ENCODE measurements at places on chromosomes 1 and 21. TPM values are rescaled to one million over a fixed set of nuclear protein-coding genes. Genes with fewer than 3 reads are reported as not detected.
A peak's percentile ranks its signal among the peaks of the same experiment; 100 is the strongest.

TAF1A gene
- total RNA-seq, result 15.9 TPM

PADI2 gene
- 5.8 TPM for total RNA-seq

RAB42 gene
- total RNA-seq, result 13.6 TPM

TENT5C gene
- 0.75 TPM for total RNA-seq

EXTL1 gene
- 1.2 TPM for total RNA-seq

KIF26B gene
- 0.19 TPM for total RNA-seq

MXRA8 gene
- total RNA-seq, result 10.0 TPM

C1orf185 gene
- total RNA-seq, result not detected

PAQR6 gene
- total RNA-seq, result 7.1 TPM

DNA sequence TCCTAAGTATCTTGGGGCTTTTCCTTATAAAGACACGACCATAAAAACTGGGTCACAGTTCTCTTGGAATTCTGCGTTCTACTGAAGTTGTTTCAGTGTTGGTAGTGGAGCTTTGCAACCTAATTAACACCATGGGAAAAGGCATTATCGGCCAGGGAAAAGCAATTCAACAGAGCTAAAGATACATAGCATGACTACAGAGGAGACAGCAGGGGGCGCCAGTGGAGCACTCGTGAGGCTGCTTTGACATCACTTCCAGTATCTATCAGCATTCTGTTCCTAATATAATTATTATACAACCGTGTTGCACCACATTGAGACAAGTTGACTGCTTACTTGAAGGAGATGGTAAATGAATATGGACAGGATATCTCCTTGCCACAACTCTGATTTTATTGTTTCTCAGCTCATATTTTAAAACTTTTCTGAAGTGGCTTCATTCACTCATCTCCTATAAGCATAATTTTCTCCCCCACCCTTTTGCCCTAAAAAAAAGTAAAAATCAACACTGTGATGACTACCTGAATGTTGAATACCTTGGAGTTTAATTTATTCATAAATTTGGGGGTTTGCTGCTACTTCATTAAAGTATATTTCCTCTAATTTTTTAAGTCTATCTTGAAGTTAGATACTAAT lies 39.4 kb downstream of the ZP4 start:
- DNase-seq, result peak; percentile 41
- no peaks in the 10 kb centered on the region for H3K36me3 ChIP-seq
- H3K27ac ChIP-seq, result no peak overlapping the region

- no peak overlapping the region for H3K4me3 ChIP-seq
- no peaks in the 10 kb centered on the region for H3K36me3 ChIP-seq
- no peaks in the 10 kb centered on the region for H3K4me1 ChIP-seq
- no peak for DNase-seq
- H3K27me3 ChIP-seq, result no peaks in the 10 kb centered on the region
- H3K27ac ChIP-seq, result no peak overlapping the region
Measured at GRCh38 chr1:181675091-181675917, 192.0 kb downstream of the CACNA1E start.

DNA sequence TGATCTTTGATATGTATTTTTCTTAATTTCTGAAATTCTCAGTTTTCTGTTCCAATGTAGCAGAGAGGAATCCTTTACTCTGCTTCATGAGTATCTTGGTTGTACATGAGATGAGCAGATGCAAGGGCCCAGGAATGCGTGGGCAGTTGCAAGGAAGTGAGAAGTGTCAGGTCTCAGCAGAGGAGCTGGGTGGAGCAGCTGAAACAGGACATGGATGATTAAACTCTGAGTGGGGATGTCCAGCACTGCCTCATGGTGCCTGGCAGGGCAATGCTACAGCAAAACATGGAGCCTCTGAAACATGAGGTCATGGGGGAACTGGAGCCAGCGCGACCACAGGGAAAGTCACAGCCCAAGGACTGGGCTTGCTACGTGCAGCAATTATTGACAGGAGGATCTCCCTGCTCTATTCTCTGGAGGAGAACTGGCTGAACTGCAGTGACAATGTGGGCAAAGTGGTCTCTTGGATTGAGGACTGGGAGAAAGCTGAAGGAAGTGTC lies 48.4 kb downstream of the COLGALT2 start:
- DNase-seq, result no peak
- no peak overlapping the region for H3K27ac ChIP-seq
- H3K36me3 ChIP-seq, result no peaks in the 10 kb centered on the region
- no peaks in the 10 kb centered on the region for H3K27me3 ChIP-seq
- H3K4me3 ChIP-seq, result no peak overlapping the region
- no peaks in the 10 kb centered on the region for H3K4me1 ChIP-seq

DNA sequence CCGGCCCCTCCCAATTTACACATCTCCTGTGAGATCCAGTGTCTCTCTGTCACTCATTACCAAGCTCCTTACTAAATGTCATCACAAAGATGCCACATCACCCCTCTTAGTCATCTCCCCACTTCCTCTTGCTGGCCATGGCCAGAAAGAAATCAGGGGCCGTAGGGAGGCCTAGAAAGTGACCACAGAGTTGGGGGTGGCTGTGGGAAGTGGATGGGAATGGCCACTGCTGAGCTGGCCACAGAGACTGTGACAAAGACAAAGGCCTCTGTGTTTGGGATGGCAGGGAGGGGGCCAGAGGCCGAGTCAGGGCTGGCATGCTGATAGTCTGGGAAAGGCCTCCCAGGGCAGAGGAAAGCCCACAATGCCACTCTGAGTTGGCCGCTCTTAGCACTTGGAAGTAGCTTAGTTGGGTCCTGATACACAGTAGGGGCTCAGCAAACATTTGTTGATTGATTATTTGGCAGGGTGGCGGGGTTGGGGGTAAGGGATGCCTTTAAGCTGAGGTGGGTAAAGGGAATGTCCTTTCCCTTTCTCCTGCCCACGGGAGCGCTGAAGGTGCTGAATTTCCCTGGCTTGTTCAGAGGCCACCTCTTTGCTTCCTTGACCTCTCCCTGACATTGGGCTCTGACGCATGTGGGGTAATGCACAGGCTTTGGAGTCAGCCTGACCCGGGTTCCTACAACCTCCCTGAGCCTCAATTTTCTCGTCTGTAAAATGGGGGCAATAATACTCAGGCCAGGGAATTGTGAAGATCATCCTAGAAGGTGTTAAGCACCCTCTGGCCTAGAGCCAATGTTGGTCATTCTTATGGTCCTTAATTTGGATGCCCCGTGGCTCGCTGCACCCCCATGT lies 13.2 kb downstream of the NAV1 start:
- no peak overlapping the region for H3K4me3 ChIP-seq
- H3K27ac ChIP-seq, result no peak overlapping the region
- H3K4me1 ChIP-seq, result no peaks in the 10 kb centered on the region
- DNase-seq, result no peak

- H3K4me3 ChIP-seq, result no peak overlapping the region
- no peaks in the 10 kb centered on the region for H3K27me3 ChIP-seq
- DNase-seq, result no peak
- H3K36me3 ChIP-seq, result no peaks in the 10 kb centered on the region
- peaks cover 7% of the 10 kb centered on the region for H3K4me1 ChIP-seq
Measured at GRCh38 chr21:17416139-17416538, 96.7 kb upstream of the CXADR start.

DNA sequence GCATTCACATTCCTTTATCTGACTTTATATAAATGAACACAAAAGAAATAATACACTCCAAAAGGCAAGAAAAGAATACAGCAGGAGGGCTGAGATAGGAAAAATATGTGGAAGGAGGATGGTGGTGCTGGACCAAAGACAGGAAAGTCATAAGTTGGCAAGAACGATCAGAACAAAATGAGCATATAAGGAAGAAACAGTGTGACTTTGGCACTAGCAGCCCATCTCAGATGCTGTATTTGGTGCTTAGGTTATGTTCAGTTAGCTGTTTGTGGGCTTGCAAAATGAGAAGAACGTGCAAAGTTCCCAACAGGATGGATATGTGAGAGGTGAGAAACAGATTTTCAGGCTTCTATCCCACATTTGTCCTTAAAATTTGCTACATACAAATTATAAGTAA lies 719.8 kb upstream of the ADGRL4 start:
- no peak for DNase-seq
- H3K27ac ChIP-seq, result no peak overlapping the region
- H3K4me3 ChIP-seq, result no peak overlapping the region
- H3K36me3 ChIP-seq, result no peaks in the 10 kb centered on the region
- H3K27me3 ChIP-seq, result no peaks in the 10 kb centered on the region

- H3K4me1 ChIP-seq, result no peaks in the 10 kb centered on the region
- H3K27ac ChIP-seq, result no peak within 1 kb of the TSS
- no peaks in the 10 kb centered on the region for H3K27me3 ChIP-seq
- DNase-seq, result no peak
- H3K4me3 ChIP-seq, result no peak within 1 kb of the TSS
Measured at GRCh38 chr21:14545906-14546480, at the start of gene SAMSN1. Gene SAMSN1 (minus strand): TSS chr21:14546315. CDS start chr21:14546261, 54 bp downstream.

- no peak for DNase-seq
- H3K4me1 ChIP-seq, result no peaks in the 10 kb centered on the region
- no peaks in the 10 kb centered on the region for H3K36me3 ChIP-seq
- H3K4me3 ChIP-seq, result no peak overlapping the region
- H3K27ac ChIP-seq, result no peak overlapping the region
Measured at GRCh38 chr1:64404202-64404601, 65.7 kb upstream of the CACHD1 start.

GRCh38 chr1:226738421-226738994 lies 574 bp downstream of the ITPKB start:
- no peak overlapping the region for H3K27ac ChIP-seq
- peaks cover 2% of the 10 kb centered on the region for H3K4me1 ChIP-seq
- peak overlapping the region; percentile 33 for H3K4me3 ChIP-seq
- H3K36me3 ChIP-seq, result no peaks in the 10 kb centered on the region

GRCh38 chr1:114328361-114328904 lies 174.8 kb upstream of the SYT6 start:
- no peak overlapping the region for H3K27ac ChIP-seq
- no peaks in the 10 kb centered on the region for H3K4me1 ChIP-seq
- DNase-seq, result no peak
- H3K4me3 ChIP-seq, result no peak overlapping the region
- no peaks in the 10 kb centered on the region for H3K36me3 ChIP-seq

GRCh38 chr1:55210990-55211801 lies 4.0 kb downstream of the USP24 start:
- H3K27ac ChIP-seq, result no peak overlapping the region
- H3K36me3 ChIP-seq, result no peaks in the 10 kb centered on the region
- no peaks in the 10 kb centered on the region for H3K27me3 ChIP-seq
- DNase-seq, result no peak

- H3K27me3 ChIP-seq, result no peaks in the 10 kb centered on the region
- peaks cover 4% of the 10 kb centered on the region for H3K4me1 ChIP-seq
- DNase-seq, result peak; percentile 43
Measured at GRCh38 chr1:112954945-112955772, 837 bp downstream of the SLC16A1 start.

GRCh38 chr1:230857077-230857476 lies 11.2 kb downstream of the C1orf198 start:
- DNase-seq, result no peak
- H3K4me1 ChIP-seq, result peaks cover 4% of the 10 kb centered on the region
- H3K27me3 ChIP-seq, result no peaks in the 10 kb centered on the region
- H3K36me3 ChIP-seq, result peaks cover 5% of the 10 kb centered on the region

DNA sequence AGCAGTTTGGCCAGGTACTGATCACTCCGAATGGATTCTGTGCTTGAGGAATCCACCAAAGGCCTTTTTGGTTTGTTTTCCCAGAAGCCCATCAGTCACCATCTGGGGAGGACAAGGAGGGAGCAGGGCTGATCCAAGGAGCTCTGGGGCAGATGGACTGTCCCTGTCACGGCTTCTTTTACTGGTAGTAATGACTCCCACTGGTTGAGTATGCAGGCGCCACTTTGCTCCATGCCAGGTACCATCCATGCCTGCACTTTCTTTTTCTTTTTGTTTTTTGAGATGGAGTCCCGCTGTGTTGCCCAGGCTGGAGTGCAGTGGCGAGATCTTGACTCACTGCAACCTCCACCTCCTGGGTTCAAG lies 101.7 kb downstream of the UBIAD1 start:
- no peaks in the 10 kb centered on the region for H3K4me1 ChIP-seq
- no peak overlapping the region for H3K27ac ChIP-seq
- no peak overlapping the region for H3K4me3 ChIP-seq
- H3K36me3 ChIP-seq, result no peaks in the 10 kb centered on the region

DNA sequence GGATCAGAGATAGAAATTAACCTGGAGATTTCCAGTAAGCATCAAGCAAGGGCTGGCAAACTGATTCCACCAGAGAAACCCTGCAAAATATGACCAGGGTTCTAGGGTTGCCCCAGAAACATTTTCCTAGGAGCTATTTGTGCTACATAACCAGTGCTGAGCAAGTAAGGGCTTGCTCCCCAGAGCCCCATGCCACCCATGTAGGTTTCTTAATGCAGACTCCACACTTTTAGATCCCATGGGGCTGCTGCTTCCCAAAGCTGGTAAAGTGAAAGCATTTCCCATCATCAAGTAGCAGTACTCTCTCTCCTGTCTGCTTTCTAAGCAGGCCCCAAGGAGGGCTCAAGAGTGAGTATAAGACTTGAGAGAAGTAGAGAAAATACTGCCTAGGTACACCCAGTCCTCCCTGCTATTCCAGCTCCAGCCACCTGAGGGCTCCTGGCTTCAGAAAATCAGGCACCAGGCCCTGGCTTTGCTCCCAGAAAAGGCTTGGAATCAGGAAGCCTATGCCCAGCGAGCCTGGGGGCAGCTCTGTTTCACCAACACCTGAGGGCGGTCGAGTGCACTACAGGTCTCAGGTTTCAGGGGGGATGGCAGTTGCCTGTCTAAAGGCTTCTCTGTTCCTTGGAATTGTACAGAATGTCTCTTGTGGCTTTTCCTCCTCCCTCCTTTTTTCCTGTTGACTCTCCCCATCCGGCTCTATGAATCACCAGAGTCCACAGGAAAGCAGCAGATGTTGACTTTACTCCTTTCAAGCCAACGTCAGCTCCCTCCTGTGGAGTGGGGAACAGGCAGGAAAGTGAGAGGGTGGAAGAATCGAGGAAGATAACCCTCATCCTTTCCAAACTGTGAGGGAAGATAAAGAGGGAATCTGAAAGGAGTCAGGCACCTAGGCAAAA lies 6.2 kb upstream of the ANKRD35 start:
- no peaks in the 10 kb centered on the region for H3K36me3 ChIP-seq
- H3K4me3 ChIP-seq, result no peak overlapping the region
- peak; percentile 96 for DNase-seq
- no peaks in the 10 kb centered on the region for H3K27me3 ChIP-seq
- H3K4me1 ChIP-seq, result peaks cover 4% of the 10 kb centered on the region

- H3K4me1 ChIP-seq, result no peaks in the 10 kb centered on the region
- no peak overlapping the region for H3K27ac ChIP-seq
- no peaks in the 10 kb centered on the region for H3K27me3 ChIP-seq
- H3K4me3 ChIP-seq, result no peak overlapping the region
Measured at GRCh38 chr1:166330096-166330495, 163.3 kb upstream of the FAM78B start.

DNA sequence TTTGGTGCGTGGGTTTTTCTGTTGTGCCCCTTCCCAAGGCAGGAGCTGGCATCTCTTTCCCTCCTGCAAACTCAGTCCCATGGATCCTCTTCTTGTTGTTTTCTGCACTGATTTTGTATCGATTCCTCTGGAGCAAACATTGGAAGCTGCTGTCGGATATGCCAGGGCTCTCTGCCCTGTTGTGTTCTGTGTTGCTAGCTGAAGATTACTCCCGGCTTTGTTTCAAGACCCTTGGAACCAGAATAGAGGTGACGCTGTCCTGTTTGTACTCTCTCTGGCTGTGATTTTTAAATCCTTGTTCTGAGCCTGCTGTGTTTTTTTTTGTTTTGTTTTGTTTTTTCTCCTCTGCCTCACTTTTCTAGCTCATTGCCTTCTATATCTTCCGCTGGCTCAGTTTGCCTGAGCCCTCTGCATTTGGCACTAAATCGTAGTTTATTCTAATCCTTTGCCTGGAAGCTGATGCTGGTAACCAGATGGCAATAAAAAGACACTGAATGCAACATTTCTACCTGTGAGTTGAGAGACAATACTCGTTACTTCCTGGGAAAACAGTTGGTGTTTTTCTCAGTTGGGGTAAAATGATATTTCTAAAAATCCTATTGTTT lies 67.0 kb downstream of the BACH1 start:
- no peak overlapping the region for H3K27ac ChIP-seq
- no peaks in the 10 kb centered on the region for H3K36me3 ChIP-seq
- no peak overlapping the region for H3K4me3 ChIP-seq
- H3K4me1 ChIP-seq, result no peaks in the 10 kb centered on the region
